GM13976 (cell line): ENCODE measurements at places on chromosomes 1 and 21.

GRCh38 chr21:45209046-45209445 is 78.6 kb downstream of the POFUT2 start:
- peak; percentile 60 for DNase-seq

- DNase-seq = no peak
These were observed 185.1 kb upstream of the CSF3R start for GRCh38 chr1:36667836-36668235.

DNA sequence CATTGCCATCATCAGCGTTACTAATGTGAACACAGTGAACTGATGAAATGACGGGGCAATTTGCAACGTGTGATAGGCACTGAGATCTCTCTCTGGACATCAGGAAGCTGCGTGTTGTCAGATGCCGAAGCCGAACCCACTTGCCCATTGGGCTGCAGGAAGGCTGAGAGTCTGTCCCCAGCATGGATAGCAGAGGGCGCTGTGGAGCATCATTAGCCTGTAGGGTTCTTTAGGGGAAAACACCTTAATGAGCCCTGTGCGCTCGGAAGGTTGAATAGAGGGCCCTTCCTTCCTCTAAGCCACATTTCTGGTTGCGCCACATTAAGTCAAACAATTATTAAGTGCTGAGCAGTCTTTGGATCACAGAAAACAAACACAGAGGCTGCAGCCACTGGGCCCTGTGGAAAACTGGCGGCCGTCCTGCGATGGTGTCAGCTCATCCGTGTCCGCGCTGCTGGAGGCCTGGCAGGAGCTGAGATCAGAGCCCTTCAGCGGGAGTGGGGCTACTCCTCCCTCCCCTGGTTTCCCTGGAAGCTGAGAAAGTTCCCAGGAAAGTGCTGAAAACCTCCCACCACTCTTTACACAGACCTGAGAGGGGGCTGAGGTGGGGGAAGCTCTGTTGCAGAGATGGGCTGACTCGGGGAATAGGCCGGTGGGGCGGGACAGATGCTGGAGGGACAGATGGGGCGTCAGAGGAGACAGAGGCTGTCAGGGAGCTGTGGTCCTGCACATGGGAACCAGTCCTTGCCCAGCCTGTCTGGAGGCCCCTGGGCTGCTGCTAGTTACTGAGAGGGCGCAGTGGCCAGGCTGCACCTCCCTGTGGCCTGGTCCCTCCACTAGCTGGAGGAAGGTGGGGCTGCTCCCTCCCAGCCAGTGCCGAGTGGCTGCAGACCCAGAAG is 12.7 kb downstream of the TFF2 start:
- peak; percentile 72 for DNase-seq

GRCh38 chr1:16231331-16232315 is 5.4 kb downstream of the CPLANE2 start:
- DNase-seq = no peak

- no peak for DNase-seq
These were observed 47.5 kb downstream of the EDN2 start for GRCh38 chr1:41437011-41437355.

- peak; percentile 41 for DNase-seq
These were observed 509 bp downstream of the GDAP2 start for GRCh38 chr1:117928881-117929342.

GRCh38 chr1:155454096-155454495 is 108.5 kb downstream of the ASH1L start:
- no peak for DNase-seq

- no peak for DNase-seq
These were observed 47.6 kb upstream of the SAMD13 start for GRCh38 chr1:84253891-84254290.

GRCh38 chr1:208874915-208875314 is 630.7 kb upstream of the PLXNA2 start:
- no peak for DNase-seq

DNA sequence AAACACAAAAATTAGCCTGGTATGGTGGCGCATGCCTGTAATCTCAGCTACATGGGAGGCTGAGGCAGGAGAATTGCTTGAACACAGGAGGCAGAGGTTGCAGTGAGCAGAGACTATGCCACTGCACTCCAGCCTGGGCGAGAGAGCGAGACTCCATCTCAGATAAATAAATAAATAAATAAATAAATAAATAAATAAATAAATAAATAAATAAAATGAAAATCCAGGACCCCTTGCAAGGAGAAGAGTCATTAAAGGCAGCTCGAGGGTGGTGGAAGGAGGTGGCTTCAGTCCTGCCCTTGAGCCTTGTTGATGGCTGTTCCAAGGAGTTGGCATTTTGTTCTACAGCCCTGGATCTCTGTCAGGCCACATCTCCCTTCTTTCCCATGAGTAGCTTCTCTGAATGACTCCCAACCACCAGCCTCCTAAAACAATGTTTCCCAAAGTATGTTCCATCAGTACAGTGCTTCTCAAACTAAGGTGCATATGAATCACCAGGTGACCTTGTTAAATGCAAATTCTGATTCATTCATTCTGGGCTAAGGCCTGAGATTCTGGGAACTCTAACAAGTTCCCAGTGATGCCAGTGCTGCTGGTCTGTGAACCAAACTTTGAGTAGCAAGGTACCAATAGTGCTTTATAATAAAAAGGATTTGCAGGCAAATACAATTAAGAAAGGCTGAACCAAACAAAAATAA is 99.0 kb downstream of the KCNN3 start:
- no peak for DNase-seq

DNA sequence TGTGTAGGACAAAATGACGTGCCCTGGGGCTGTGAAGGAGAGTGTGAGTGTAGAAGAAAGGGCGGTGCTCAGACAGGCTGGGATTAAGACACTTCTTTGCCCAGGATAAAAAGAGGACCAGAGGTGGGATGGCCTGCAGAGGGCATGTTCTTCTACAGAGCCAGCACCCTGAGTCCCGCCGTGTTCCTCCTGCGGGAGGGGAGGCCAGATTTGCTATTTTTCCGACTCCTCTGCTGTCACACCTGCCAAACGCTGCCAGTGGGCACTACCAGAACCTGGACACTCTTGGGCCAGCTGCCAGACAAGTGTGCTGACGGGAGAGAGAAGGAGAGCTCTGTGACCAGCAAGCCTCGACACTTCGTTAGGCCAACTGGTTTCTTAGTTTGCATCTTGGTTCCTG is 206.4 kb downstream of the PLD5 start:
- DNase-seq = no peak

DNA sequence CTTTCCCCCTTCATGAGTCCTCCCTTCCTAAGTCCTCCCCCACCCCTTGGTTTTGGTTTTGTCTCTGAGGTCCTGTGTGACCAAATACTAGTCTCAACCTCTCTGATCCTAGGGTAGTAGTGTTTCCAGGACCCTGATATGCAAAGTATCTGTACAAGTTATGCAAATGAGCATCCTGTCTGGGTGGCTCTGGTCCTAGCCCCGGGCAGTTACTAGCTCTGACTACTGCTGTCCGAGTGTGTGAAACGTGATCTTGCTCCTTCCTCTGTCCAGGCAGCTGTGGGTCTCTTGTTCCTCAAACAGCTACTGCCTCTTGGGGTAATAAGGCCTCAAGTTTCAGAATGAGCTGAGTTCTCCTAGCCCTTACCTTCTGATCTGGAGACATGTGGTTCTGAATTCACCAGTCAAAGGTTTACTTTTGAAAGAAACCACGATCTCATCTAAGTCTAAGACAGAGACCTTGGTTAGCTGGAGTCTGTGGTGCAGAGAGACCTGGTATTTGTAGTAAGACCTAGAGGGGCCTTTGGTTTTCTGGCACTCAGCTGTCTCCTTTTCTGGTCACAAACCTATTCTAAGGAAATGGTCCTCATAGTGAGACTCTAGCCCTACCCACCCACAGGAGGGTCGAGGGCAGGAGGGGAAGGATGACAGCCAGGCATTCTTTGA is 31.0 kb upstream of the IL19 start:
- DNase-seq = peak; percentile 81

DNA sequence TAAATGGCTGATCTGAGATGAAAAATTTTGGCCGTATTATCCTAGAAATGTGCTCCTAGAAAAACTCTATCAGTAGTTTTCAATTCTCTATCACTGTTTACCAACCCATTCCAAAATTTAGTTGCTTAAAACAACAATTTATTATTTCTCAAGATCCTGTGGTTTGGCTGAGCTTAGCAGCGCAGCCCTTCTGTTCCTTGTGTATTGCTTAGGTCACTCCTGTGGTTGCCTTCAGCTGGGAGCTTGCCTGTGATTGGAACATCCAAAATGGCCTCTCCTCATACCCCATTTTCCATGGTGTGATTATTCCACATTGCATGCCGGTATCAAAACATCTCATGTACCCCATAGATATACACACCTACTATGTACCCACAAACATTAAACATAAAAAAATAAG is 22.8 kb upstream of the STUM start:
- DNase-seq = no peak

DNA sequence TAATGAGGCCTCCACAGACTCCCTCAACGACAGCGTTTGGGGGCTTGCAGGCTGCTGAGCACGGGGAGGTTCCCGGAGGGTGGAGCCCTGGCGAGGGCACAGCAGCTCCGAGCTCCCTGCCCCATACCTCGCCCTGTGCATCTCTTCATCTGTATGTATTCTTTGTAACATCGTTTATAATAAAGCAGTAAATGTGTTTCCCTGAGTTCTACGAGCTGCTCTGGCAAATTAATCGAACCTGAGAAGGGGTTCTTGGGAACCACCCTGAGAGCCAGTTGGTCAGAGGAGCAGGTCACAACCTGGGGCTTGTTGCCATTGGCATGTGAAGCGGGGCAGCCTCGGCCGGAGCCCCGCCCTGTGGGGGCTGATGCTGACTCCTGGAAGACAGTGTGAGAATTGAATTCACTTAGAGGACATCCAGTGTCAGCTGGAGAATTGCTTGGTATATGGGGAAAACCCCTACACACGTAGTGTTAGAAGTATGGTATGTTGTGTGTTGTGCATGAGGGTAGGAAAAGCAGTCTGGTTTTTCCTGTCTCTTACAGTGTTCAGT is 11.5 kb downstream of the SLC37A1 start:
- no peak for DNase-seq

DNA sequence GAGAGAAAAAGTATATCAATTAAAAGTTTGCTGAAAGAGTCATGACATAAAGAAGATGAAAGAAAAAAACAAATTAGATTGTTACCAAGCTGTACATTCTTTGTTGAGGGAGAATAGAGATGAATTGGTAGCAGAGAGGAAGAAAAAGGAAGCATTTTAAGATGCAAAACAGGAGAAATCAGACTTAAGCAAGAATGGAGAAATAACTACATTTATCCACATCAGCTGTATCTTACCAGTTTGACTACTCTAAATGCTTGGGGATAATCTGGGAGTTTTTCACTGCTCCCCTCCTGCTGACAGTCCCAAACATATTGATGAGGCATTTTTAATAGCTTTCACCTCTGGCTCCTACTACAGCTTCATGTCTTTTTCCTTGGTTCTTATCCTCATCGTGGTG is 16.8 kb upstream of the PTPRC start:
- DNase-seq = no peak

DNA sequence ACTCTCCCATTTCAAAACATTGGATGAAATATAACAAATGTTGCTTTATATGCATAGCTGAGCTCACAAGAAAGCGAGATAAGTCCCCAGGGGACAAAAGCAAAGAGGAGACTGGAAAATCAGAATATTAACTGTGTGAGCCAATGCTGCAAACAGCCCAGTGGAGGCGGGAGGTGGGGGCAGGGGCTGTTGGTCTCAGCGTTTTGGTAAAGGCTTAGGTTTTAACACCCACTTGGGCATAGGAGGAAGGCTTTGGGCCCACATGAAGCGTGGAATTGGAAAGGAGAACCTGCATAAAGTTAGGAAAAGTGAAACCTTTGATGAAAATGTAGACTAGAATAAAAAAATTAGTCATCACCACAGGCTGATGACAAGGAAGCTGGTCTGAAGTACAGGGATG is 30.2 kb upstream of the SMIM12 start:
- no peak for DNase-seq

DNA sequence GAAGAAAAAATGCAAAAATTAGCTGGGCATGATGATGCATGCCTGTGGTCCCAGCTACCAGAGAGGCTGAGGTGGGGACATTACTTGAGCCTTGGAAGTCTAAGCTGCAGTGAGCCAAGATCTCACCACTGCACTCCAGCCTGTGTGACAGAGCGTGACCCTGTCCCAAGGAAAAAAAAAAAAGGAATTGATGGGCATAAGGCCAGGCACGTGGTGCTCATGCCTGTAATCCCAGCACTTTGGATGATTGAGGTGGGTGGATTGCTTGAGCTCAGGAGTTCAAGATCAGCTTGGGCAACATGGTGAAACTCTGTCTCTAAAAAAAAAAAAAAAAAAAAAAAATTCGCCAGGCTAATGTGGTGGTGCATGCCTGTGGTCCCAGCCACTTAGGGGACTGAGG is 55.8 kb upstream of the ATP2B4 start:
- no peak for DNase-seq

DNA sequence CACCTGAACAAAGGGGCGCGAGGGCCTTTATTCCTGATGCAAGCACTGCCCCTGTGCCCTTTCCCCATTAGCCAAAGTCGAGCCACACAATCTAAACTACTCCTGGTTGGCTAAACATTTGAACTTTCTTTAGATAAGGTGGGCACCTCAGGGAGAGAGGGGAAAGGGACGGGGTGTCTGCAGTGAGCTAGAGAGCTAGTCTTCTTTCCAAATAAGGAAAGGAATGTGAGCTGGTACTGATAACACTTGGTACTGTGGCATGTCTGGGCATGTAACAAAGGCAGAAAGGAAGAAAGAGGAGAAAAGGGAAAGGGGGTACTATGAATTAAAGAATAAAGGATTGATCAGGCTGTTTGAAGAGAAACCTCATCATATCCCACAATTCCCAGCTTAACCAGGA is 62.8 kb downstream of the OVGP1 start:
- no peak for DNase-seq

DNA sequence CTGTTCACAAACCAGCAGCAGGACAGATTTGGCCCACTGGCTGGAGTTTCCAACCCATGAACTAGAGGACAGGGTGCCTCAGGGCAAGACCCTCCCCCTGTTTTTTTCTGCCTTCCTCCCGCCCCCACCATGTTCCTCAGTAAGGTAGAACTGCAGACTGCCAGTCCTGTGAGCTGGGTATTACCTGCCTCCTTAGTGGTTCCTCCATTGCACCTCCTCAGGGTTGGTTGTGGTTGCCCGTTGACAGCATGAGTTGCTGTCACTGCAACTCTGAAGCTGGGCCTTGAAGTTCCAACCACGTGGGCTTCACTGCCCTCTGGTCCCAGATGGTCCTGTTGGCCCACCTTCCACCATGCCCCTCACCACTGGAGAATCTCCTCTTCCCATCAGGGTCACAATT is 28.8 kb downstream of the TENT5C start:
- no peak for DNase-seq

DNA sequence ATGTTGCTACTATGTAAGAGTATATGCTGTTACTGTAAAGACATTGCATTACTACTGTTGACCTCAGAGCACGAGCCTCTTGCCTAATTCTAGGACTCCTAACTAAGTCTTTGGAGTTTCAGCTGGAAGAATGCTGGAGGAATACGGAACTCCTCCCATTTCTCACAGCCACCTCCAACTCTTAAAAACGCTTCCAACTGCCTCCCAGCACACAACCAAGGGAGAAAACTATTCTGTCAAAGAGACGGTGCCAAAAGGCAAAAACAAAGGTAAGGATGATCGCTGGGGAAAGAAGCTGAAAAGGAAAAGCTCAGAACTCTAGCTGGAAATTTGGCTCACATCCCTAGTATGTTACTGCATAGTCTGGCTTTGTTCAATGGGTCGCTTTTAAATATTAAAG is at the start of gene FMO2:
Gene FMO2, plus strand, starts transcription at position 210 of the 400 bp plus-strand sequence. CDS start 414 bp downstream, outside the sequence.
- DNase-seq = no peak
